ENCODE measurements at places on chromosomes 3 and 15.

- DNase-seq = no peak
Observed at GRCh38 chr3:52283306-52283705, 4.3 kb upstream of the GLYCTK start.

DNA sequence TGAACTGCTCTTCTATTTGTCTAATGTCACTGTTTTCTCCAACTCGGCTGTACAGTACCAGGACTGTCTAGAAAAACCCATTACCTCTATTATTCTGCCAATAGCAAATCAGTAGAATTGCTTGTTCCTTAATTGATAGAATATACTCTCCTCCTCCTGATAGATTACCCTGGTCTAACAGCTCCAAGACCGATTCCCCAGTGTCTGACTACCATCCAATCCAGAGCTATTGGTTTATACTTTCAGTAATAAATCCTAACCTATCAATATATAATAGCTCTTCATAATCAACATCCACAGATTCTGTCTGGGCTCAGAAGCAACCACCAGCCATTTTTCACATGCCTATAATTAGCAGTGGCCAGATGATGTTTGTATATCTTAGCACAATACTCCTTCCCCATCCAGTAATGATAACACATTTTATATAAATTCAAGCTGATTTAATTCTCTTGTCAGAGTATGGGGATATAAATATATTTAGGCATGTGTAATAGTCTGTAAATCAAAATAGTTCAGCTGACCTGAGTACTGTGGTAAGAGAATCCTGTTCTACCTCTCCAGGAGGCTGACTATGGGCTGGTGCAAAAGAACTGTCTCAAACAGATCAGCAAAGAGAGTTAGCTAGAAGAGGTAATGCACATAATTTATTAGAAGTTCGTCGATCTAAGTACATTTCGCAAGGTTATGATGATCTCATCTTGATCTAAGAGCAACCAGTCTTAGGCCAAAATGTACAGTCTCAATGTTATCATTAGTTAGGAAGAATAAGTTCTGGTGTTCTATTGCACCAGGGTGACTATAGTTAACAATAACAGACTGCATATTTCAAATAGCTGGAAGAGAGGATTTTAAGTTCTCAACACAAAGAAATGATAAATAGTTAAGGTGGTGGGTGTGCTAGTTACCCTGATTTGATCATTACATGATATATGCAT is 193.4 kb downstream of the SHOX2 start:
- no peak for DNase-seq

- no peak for DNase-seq
Observed at GRCh38 chr3:122773944-122774509, 19.6 kb downstream of the HSPBAP1 start.

DNA sequence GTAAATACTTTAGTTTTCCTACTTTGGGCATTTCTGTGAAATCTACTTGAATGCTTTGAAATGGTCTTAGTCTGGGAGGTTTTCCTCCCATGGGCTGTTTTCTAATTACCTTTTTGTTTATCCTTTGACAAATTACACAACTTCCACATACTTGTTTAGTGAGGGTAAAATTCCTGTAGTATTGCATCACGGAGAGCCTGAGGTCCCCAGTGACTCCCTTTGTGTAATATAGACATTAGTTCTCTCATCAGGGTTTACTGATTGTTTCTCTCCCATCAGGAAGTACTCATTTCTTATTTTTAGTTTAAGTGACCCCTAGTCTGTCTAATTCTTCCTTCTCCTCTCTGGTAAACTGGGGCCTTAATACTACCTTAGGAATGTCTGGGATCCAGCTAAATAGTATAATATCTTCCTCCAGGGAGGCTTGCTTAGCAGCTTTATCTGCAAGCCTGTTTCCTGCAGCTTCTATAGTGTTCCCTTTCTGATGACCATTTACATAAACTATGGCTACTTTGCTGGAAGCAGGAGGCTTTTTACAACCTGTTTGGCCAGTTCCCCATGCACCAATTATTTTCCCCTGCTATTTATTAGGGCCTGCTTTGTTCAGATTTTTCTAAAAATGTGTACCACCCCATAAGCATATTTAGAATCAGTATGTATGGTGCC is 87.2 kb upstream of the XCR1 start:
- DNase-seq = no peak

DNA sequence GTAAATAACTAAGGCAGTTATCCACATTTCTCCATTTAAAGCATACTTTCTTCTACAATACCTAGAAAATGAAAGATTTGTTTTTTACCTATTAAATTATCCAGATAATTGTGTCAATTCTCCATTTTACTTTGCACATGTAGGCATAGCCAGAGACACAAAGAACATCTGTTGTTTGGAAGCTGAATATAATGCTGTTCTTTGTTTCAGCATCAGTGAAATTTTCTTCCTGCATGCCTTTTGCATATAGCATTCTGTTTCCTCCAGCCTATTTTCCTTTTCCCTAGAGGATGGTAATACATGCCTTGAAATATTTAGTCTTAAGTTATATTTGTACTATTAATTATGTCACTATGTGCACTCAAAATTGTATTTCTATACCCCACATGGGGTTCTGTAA is 233.7 kb downstream of the CNTN6 start:
- no peak for DNase-seq

- DNase-seq = no peak
Observed at GRCh38 chr15:72168131-72168807, 29.3 kb downstream of the GRAMD2A start.

DNA sequence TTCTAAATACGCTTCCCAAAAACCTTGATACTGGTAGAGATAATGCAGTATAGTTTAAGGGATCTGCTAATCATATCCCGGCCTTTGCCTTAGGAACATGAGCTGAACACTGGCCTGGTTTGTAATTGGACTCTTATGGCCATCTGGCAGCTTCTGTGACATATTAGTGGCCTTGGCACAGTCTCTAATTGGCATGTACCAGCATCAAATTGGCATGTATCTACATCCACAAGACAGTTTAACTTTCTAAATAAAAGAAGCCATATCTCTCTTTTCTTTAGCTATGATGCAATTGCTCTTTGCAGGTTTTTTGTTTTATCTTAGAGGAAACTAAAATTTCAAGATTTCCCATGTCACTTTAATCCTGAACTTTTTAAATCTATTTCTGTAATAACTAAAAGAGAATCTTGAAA is 44.6 kb upstream of the FILIP1L start:
- no peak for DNase-seq

- peak; percentile 89 for DNase-seq
Observed at GRCh38 chr3:115819785-115820384, 196.6 kb downstream of the GAP43 start.

DNA sequence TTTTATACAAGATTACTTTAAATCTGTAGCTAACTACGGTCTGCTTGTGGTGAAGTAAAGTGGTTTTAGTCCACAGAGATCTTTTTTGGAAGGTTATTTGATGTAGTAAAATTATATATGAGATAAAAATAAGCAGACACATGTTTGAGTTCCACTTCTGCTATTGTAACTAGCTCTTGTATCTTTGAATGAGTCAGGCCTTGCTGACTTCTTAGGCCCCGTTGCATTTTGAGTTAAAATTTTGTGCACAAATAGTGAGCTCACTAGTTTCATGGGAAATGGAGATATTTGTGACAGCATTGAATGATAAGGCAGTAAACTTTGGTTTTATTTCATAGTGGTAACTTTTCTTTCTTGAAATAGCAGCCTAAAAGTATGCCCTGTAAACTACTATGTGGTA is 42.6 kb downstream of the ARIH1 start:
- DNase-seq = no peak

DNA sequence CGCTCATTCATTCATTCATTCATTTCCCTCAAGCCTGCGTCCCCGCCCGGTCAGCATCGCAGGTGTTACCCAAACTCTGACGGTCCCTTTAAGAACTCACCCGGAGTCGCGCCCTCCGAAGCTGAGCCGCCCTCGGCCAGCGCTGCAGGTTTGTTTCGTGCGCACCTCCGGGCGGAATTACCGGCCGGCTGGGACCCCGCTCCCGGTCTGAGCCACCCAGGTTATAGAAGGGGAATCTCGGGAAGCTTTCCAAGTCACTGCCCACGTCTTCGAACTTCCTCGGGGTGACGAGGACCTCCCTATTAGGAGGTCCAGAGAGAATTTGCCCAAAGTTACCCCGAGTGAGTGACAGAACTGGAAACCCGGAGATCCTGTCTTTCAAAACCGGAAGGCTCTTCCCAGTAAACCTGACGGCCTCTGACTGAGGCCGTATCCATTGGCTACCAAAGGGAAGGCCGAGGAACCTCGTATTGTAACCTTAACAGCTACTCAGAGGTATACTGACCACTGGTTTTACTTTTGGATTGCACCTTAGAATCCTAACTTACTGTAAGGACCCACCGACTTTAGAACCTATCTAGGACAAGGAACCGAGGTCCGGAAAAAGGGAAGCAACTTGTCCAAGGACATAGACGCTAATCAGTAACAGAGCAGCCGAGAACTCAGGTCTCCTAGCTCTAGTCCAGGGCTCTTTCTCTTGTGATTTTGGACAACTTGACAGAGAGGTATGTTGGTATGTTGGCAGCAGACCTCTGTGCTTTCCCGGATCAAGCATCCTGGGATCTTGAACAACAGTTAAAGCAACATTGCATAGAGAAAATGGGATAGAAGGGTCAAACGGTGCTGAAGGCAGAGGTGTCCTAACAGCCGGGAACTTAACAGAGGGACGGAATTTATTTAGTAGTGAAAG is 788 bp upstream of the DLG1 start:
- peak; percentile 20 for DNase-seq

GRCh38 chr3:175002732-175003143 is 143.6 kb downstream of the NAALADL2 start:
- no peak for DNase-seq

- no peak for DNase-seq
Observed at GRCh38 chr3:70090322-70090913, 90.9 kb downstream of the SAMMSON start.
